DMS 273 treated with DMSO at 0.1 percent for 48 hours (cell line): ENCODE measurements at places on chromosomes 5 and 9.

GRCh38 chr9:71941060-71941568 lies 29.7 kb downstream of the C9orf85 start:
- DNase-seq, result no peak

DNA sequence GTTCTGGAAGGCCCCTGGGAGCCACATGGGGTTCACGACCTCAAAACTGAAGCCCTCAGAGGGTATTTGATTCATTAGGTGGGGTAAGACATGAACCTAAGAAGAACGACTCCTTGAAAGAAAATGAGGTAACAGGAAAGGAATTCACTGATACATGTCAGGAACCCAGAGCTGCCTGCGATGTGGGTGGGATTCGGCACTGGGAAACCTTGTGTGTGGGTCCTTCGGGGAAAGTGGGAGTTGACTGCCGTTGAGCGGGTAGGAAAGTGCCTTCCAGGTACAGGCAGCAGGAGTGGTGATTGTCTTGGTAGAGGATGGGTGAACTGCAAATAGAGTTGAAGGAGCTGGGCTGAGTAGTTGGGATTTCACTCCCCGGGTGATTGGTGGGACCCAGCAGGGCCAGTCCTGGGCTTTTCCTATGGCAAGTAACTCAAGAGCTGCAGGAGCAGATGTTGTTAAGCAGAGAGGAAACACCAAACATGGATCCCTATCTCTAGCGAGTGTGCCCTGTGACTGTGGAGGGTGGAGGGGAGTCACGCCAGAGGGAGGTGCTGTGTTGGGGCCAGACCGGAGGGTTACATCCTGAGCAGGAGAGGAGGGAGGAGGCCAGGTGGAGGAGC lies 30.8 kb downstream of the ANKRD33B start:
- peak; percentile 77 for DNase-seq

DNA sequence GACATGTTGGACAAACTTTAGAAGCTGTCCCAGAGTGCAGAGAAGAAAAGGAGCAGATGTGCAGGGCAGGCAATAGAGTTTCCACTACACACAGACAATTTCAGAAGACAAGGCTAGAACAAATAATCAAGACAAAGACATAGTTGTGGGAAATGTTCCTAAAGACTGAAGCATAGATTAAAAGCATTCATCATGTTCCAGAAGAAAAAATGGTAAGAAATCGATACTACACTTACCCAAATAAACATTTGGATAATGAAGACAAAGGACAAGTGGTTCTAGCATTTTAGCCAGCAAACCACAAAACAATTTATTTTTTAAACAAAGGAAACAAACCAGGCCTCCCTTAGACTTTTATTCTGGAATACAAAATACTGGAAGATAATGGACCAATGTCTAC lies 97.9 kb downstream of the FSTL4 start:
- DNase-seq, result no peak

DNA sequence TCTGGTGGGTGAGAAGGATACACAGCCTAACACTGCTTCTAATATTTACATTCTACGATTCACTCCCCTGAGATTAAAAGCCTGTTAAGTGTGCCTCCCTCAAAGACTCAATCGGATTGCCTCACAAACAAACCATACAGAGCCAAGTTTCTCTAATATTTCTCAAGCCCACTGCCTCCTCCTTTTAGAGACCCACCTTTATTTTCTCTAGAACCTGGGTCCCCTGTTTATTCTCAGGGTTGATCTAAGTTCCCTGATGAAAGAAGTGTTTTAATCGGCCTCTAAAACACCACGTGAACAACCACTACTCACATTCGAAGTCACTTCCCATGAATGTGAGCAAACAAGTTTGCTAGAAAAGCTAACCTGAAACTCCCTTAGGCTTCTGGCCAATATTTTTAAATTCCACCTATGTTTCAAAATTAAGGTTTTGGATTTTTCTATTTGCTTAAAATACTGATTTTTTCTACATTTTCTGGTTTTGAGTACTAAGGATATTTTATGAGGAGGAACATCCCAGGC lies 76.5 kb downstream of the GLIS3 start:
- DNase-seq, result no peak

- no peak for DNase-seq
These were observed 49.5 kb upstream of the TYRP1 start for GRCh38 chr9:12643686-12644085.

DNA sequence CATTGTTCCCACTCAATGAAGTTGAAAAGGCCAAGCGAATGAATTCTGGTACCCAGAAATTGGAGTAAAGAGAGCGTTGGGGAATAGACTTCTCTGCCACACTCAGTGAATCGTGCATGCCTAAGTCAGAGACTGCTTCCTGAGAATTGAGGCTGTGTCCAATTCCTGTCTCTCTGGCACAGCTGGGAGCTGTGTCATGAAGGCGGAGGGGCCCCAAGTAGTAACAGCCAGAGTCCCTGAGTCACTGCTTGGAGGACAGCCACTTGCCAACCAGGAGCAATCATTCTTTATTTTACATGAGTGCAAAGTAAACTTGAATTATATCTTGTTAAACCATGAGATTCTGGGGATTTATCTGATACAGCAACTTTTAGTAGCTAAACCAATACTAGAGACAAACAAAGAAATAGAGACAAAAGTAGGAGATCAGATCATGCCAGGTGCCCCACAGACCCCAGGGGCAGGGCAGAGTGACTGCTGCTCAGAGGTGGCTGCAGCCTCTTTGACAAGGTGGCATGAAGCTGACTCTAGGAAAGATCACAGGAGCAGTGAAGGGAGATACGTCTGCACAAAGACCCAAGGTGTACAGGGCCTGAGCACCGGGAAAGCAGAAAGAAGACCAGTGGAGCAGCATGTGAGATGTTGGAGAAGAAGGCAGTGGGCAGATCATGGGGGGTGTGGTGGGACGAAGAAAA lies 246.0 kb downstream of the GADD45G start:
- no peak for DNase-seq

- no peak for DNase-seq
These were observed 97.8 kb downstream of the CMYA5 start for GRCh38 chr5:79787448-79787847.

DNA sequence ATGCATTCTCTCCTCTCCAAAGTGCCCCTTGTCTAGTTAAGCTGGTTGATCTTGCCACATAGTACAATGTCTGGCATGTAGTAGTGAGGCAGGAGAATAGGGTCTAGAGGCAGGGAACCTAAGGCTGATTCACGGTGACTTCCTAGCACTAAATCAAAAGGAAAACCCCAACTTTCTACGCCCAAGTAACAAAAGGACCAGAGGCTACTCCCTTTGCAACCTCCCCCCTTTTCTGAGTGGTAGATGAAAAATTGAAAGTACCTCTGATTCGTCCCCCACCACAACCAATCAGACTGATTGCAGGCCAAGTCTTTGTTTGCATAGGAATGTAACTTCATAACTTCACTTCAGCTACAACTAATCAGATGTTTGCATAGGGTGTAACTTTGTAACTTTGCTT lies 278.8 kb downstream of the PSAT1 start:
- DNase-seq, result no peak

DNA sequence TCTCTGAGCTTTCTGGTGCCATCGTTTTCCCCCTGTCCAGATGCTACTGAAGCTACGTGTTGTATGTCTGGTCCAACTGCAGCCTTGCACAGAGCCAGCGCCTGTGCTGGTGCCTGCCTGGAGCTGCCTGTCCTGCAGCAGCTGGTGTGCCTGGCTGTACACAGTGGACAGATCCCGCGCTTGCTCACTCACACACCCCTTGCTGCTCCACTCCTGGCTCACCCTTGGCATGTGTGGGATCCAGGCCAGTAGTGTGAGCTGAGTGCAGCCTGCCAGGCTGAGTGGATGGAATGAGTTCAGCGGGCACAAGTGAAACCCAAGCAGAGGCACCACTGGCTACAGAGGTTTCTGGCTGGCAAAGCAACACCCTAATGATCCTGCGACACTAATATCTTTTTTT lies 40.4 kb downstream of the FER start:
- DNase-seq, result no peak

DNA sequence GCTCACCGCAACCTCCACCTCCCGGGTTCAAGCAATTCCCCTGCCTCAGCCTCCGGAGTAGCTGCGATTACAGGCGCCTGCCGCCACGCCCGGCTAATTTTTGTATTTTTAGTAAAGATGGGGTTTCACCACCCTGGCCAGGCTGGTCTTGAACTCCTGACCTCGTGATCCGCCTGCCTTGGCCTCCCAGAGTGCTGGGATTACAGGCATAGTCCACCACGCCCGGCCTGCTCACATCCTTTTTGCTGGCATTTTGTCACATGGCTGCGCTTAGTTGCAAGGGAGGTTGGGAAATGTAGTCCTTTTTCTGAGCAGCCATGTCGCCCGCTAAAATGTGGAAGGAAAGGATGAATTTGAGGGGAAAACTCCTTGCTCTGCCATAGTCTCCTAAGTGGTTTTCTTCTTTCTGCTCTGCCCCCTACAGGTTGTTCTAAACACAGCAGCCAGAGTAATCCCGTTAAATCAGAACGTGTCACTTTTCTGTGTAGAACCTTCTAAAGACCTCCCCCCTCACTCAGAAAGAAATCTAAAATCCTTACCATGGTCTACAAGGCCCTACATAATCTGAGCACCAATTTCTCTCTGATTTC lies 57.8 kb upstream of the HSPA9 start:
- DNase-seq, result no peak

DNA sequence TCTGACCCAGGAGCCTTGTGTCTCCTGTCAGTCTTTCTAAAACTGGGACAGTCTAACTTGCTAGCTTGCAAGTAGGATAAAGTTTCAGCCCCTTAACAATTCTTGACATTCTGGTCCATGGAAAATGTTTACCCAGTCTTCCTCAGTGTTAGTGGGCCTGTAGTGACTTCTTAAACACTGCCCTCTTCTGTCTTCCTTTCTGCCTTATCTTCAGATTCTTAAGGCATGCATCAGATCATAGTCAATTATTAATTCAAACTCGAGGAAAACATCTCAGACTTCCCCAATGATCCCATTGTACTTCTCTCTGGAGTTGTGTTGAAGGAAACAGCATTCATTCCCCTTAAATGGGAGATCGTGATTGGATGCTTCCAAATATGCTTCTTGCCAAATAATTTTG lies 1199.8 kb downstream of the DTWD2 start:
- DNase-seq, result no peak

- no peak for DNase-seq
These were observed 341.7 kb upstream of the CLINT1 start for GRCh38 chr5:158200619-158201018.

DNA sequence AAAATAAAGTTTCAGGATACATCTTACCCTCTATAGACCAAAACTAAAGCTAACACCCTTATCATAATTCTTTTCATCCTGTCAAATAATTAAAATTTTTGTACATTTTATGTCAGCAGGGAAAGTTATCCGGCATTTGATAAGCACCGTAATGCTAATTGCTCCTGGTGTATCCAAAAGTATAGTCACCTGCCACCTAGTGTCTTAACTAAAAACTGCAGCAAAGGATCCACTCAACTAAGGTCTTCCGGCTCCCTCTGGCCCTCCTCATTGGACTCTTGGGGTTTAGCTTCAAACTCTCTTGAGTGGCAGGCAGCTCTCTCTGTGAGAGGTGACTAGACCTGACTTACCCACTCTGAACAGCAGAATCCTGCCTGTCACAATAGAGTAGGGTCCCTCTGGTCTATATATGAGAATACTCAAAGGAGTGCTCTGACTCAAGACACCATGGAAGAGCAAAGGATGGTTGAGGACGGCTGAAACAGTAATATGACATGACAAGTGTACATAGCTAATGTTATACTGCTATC lies 60.4 kb upstream of the CAST start:
- DNase-seq, result peak; percentile 19

DNA sequence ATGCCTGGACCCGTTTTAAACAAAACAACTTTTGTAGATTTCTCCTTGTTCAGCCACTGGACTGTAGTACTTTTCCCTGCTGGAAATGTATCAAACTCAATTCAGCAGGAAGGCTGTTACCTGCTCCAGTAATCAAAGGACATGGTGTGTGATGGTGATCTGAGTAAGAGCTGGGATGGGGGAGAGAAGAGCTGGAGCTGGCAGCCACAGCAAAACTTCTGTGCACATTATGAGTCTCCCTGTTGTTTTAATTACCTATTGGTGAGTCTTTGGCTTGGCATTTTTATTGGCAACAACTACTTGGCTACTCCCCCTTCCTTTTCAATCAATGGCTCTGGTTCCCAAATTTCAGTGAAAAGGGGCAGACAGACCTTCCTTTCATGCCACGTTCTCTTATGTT lies 9.7 kb downstream of the NREP start:
- no peak for DNase-seq

DNA sequence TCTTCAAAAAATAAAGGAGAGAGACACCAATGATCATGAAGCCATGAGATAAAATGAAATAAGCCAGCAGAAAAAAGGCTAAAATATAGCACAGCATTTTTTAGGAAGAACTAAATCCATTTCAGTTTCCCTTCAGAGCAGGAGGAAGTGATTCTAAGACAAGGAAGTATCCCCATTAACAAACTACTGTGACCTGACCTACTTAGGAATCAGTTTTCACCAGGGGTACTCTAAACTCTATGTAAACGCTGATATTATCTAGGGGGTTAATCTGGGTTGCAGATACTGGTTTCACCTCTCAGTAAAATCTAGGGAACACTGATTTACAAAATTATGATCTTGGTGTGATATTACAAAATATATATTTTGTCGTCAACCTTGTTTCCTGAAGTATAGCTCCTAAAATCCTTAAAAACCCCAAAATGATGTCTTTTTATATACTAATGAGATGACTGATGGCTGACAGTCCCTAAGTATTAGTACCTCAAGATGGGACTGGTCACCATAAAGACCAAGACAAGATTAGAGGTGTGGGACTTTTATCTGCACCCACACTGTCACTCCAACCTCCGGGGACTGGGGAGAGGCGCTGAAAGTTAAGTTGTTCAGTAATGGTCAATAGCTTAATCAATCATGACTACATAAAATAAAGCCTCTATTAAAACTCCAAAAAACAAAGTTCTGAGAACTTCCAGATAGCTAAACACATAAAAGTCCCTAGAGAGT lies 2.9 kb upstream of the FNBP1 start:
- DNase-seq, result no peak

DNA sequence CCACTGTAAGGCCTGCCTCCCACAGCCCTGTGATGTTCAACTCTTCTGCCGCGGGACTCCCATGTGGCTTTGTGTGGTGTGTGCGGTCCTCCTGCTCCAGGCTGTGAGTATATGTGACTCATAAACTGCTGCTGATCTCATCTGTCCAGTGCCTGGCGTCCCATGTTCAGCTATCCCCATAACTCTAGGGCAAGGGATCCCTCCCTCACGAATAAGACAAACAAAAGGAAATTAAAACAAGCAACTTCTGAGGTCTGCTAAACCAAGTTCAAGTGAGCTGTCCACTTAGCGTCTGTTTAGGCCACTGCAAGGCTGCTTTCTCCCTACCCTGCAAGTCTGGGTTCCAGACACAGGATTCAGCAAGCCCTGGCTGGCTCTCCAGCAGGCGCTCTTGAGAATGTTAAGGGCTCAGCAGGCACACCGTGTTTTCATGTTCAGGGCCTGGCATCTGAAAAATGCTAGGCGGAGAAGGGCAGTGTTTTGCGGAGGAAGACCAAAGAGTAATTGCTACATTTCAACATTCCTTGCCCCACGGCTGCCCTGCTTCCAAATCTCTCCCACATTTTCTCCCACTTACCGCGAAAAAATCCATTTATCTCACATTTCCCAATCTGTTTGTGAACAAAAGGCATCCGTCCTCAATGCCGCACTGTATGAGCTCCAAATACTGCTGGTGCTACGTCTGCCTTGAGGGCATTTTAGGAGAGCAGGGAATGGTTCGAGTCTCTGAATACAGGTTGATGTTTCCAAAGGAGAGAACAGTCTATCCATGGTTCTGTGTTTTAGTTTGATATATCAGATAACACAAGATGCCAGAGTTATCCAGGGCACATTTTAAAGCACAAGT lies 280.2 kb downstream of the SEMA5A start:
- no peak for DNase-seq
